Mesothelial cell of epicardium (in vitro differentiated cells): ENCODE measurements at places on chromosomes 4 and X.

DNA sequence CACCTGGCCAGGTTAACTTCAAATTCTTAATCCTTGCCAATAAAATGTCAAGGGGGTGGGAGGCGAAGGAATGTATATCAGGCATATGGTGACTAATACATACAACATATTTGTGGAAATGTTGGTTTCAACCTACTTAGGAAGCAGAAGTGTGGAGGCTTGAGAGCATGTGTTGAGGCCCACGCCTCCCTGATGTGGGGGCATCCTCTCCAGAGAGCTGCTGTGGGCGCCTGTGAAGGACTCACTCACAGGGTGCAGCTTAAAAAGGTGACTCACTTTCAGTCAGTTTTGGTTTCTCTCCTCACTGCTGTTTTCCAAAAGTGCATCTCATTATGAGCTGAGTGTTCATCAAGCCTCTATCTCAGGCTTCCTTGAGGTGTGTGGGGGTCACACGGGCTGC lies 27.5 kb downstream of the LNX1 start:
- no peak overlapping the region for H3K4me3 ChIP-seq
- DNase-seq = no peak
- no peak overlapping the region for H3K27ac ChIP-seq
- peaks cover 5% of the 10 kb centered on the region for H3K4me1 ChIP-seq

DNA sequence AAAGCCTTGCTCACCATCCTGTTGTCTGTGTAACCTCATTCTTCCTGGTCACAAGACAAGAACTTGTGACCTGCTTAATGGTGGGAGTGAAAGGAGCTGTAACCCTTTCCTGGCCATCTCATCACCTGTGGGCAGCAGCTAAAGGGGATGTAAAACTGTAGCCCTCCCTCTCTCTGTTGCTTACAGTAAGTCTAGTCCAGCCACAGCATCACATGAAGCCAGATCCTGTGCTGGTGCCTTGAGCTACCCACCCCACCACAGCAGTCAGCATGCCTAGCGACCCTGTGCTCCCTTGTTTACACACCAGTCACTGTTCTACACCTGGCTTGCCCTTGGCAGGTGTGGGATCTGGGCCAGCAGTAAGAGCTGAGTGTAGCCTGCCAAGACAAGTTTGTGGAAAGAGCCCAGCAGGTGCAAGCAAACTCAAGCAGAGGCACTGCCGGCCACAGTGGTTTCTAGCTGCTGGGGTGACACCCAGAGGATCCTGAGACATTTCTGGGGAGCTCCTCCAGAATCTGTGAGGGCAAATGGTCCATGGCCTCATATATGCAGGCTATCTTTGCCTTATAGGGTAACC lies 41.0 kb downstream of the UGT2B28 start:
- H3K4me1 ChIP-seq = peaks cover 5% of the 10 kb centered on the region
- no peaks in the 10 kb centered on the region for H3K36me3 ChIP-seq
- H3K4me3 ChIP-seq = no peak overlapping the region

DNA sequence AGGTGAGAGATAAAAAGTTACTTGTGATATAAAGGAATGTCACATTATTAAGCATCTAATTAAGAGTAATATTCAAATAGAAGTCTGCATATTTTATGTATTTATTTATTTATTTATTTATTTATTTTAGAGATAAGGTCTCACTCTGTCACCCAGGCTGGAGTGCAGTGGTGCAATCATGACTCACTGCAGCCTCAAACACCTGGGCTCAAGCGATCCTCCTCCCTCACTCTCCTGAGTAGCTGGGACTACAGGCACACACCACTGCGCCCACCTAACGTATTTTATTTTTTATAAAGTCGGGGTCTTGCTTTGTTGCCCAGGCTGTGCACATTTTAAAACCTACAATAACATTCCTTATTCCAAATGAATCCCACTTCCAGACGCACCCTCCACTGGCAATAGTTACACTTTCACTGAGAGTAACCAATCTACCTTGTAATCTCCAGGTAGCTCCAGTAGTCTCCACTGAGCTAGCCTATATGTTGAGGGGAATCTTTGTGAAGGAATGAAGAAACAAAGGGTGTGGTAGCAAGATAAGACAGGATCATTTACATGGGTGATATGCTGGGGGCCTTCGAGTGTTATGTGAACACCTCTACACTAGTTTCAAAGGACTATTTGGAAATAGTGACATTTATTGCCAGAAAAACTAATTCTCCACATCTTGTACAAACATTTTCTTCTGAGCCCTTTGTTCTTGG lies 11.9 kb downstream of the SH3D19 start:
- no peak overlapping the region for H3K27ac ChIP-seq
- peaks cover 7% of the 10 kb centered on the region for H3K4me1 ChIP-seq
- DNase-seq = no peak
- no peak overlapping the region for H3K4me3 ChIP-seq
- H3K36me3 ChIP-seq = no peaks in the 10 kb centered on the region

DNA sequence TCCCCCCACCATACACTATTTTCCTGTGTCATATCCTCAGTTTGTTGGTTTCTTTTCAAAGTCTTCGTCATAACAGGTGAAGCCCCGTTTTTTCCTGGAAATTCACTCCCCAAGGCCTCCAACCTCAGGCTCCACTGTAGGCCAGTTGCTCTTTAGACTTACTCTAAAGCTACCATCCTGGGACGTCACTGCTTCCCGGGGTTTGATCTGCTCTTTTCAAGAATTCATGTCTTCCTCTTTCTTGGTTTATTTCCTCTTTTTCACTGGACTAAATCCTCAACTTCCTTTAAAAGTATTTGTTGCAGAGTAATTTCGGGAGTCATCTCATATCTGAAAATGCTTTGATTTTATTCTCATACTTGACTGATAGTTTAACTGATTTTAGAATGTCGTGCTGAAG lies 6.5 kb upstream of the SERTM2 start:
- no peak overlapping the region for H3K4me3 ChIP-seq
- H3K27me3 ChIP-seq = no peaks in the 10 kb centered on the region
- H3K36me3 ChIP-seq = no peaks in the 10 kb centered on the region
- no peak for DNase-seq

DNA sequence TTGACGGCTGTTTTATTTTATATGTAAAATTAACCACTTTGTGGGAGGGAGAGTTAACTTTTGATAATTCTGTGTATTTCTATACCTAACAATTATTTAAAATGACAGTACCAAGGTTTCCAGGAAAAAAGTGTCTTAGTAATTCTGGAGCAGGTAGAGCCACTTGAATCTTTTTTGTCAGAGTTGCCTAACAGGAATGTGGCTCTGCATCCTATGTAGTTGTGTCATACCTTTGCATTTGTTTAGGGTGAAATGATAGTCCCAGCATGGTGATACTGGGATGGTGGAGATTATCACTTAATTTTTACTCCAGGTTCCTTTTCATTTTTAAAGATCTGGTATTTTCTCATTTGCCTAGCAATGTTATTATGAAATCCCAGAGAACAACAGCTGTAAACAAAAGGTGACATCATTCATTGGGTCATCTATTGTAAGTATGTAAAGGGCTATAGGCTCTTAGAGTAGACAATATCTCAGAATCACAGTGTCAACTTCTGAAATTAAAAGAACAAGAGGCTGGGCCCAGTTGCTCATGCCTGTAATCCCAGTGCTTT lies 9.6 kb downstream of the SGMS2 start:
- DNase-seq = no peak
- H3K36me3 ChIP-seq = peaks cover 3% of the 10 kb centered on the region
- no peaks in the 10 kb centered on the region for H3K4me1 ChIP-seq
- H3K27me3 ChIP-seq = no peaks in the 10 kb centered on the region
- no peak overlapping the region for H3K4me3 ChIP-seq

- H3K4me1 ChIP-seq = peaks cover 17% of the 10 kb centered on the region
- peak; percentile 38 for DNase-seq
- no peaks in the 10 kb centered on the region for H3K27me3 ChIP-seq
- no peak overlapping the region for H3K27ac ChIP-seq
These were observed 1578.3 kb upstream of the TENM3 start for GRCh38 chr4:180664766-180665368.

- no peak for DNase-seq
- no peak overlapping the region for H3K27ac ChIP-seq
- no peaks in the 10 kb centered on the region for H3K27me3 ChIP-seq
- H3K36me3 ChIP-seq = no peaks in the 10 kb centered on the region
- no peak overlapping the region for H3K4me3 ChIP-seq
- H3K4me1 ChIP-seq = no peaks in the 10 kb centered on the region
These were observed 39.5 kb upstream of the SMIM10L2A start for GRCh38 chrX:135382260-135382659.

DNA sequence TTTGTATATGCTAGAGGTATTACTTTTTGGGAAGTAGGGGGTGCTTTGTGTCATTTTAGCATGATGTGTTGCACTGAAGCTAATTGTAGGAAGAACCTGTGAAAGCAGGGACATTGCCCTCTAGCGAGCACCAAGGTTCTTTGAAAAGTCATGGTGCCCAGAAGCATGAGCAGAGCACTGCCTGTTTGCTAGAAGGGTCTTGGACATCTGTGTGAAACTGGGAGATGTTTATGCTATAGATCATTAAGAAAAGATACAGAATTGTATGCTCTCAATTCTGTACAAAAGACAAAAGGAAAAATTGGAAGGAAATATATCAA lies 14.7 kb downstream of the GRPR start:
- no peaks in the 10 kb centered on the region for H3K36me3 ChIP-seq
- H3K27me3 ChIP-seq = no peaks in the 10 kb centered on the region
- H3K4me3 ChIP-seq = no peak overlapping the region
- no peak overlapping the region for H3K27ac ChIP-seq
- no peak for DNase-seq

GRCh38 chr4:142443469-142443868 lies 402.6 kb downstream of the INPP4B start:
- H3K4me1 ChIP-seq = peaks cover 14% of the 10 kb centered on the region
- H3K36me3 ChIP-seq = peaks cover 9% of the 10 kb centered on the region
- no peak for DNase-seq

GRCh38 chr4:4647041-4647440 lies 105.2 kb upstream of the STX18 start:
- H3K27me3 ChIP-seq = no peaks in the 10 kb centered on the region
- H3K36me3 ChIP-seq = peaks cover 8% of the 10 kb centered on the region
- no peak overlapping the region for H3K27ac ChIP-seq
- DNase-seq = no peak

GRCh38 chrX:48021026-48021900 lies 14.5 kb downstream of the SPACA5 start:
- DNase-seq = peak; percentile 74
- peak overlapping the region; percentile 99 for H3K27ac ChIP-seq
- H3K27me3 ChIP-seq = no peaks in the 10 kb centered on the region
- peak overlapping the region; percentile 90 for H3K4me3 ChIP-seq
- H3K4me1 ChIP-seq = peaks cover 4% of the 10 kb centered on the region

- H3K36me3 ChIP-seq = peaks cover 12% of the 10 kb centered on the region
- peaks cover 10% of the 10 kb centered on the region for H3K4me1 ChIP-seq
- peak overlapping the region; percentile 54 for H3K27ac ChIP-seq
- H3K27me3 ChIP-seq = no peaks in the 10 kb centered on the region
- no peak overlapping the region for H3K4me3 ChIP-seq
These were observed 63.3 kb downstream of the TBC1D14 start for GRCh38 chr4:6972911-6973310.

DNA sequence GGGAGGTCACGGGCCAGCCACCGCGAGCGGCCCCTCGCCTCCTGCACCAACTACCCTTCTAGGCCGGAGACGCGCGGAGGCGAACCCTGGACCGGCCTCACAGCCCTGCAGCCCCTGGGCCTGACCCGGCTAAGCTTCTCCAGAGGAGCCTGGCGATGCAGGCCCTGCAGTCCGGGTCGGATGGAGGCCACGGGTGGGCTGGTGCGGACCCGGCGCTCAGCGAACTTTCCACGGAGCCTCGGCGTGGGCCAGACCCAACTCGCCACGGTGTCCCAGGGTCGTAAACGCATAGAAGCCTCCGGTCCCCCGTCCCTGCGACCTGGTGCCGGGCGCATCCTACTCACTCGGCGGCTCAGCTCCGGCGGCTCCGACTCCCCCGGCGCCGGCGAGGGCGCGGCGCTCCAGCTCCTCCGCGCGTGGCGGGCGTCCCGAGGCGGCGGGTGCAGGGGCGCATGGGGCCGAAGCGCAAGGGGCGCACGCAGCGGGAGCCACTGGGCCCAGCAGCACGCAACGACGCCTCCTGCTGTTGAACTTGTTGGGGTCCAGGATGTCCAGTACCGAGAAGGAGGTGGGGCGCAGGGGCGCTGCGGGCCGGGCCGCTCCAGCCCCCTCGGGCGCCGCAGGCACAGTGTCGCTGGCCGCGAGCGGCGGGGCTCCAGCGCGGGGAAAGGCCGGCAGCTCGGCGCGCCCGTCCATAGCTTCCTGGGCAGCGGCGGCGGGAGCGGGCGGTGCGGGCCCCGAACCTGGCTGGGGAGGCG lies 427 bp downstream of the NKX1-1 start:
- peaks cover 75% of the 10 kb centered on the region for H3K27me3 ChIP-seq
- no peak overlapping the region for H3K27ac ChIP-seq
- H3K4me1 ChIP-seq = no peaks in the 10 kb centered on the region
- H3K36me3 ChIP-seq = peaks cover 4% of the 10 kb centered on the region
- no peak overlapping the region for H3K4me3 ChIP-seq

DNA sequence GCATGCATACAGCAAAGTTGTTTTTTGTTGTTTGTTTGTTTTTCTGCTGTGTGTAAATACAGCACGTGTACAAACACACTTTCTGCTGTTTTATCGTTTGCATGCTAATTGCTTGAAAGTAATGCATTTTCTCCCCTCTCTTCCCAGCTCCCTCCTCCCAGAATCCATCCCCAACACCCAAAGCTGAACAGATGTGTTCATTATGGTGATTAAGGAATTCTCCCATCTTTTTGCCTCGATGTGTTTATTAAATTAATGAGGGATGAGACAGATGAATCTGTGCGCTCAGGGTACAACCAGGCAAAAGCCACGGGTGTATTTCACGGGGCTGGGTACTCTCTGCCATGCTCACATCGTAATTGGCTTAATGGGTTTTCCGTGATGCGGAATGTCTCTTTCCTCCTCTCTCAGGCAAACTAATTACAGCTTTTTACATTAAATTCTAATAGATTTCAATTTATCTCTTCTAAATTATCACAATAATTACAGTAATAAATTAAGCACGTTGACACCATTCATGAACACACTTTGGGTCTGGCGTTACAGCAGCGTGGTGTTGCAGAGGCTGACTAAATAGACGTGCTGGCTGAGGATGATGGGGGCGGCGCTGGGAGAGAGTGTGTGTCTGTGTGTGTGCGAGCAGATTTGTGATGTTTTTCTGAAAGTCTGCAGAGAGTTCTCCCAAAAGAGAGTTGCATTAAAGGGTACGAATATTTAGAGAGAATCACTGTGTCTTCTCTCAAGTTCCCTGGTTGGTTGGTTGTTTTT lies 117.7 kb downstream of the CRLF2 start:
- peaks cover 9% of the 10 kb centered on the region for H3K27me3 ChIP-seq
- H3K27ac ChIP-seq = no peak overlapping the region
- no peaks in the 10 kb centered on the region for H3K4me1 ChIP-seq
- DNase-seq = no peak
- no peaks in the 10 kb centered on the region for H3K36me3 ChIP-seq
